Keratinocyte (primary cell): ENCODE measurements at places on chromosomes 5 and 9. TPM values are rescaled to one million over a fixed set of nuclear protein-coding genes. Genes with fewer than 3 reads are reported as not detected.
A peak's percentile ranks its signal among the peaks of the same experiment; 100 is the strongest.

BTNL9 gene
- polyA plus RNA-seq, result 0.07 to 0.14 TPM in 2 of 3 replicates, not detected in the other

PCDHB12 gene
- 0.03 TPM in 1 of 3 replicates, not detected in the others for polyA plus RNA-seq

HTR1A gene
- polyA plus RNA-seq, result not detected in 3 replicates

CYLC2 gene
- not detected in 3 replicates for polyA plus RNA-seq

GRCh38 chr9:88418715-88419540 lies 30.7 kb downstream of the SPIN1 start:
- DNase-seq, result no peak
- H3K36me3 ChIP-seq, result peaks cover 17% of the 10 kb centered on the region
- H3K4me1 ChIP-seq, result no peaks in the 10 kb centered on the region
- no peak overlapping the region for H3K4me3 ChIP-seq
- H3K27me3 ChIP-seq, result no peaks in the 10 kb centered on the region

DNA sequence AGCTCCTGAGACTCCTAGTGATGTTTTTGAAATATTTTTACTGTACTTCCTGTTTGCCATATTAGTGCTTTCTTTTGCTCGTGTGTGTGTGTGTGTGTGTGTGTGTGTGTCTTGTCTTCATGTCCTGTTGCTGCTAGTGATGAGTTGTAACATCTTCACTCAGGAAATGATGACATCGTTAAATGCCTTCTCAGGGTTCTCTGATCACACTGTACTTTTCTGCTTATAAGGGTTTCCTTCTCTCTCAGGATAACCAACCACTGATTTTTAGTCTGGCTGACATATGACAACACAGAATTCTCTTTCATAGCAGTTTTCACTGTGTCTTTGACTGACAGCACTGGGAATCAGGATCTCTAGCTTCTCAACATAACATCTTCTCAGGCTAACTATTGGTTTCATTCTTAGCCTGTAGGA lies 16.1 kb downstream of the SV2C start:
- H3K4me1 ChIP-seq, result no peaks in the 10 kb centered on the region
- no peak overlapping the region for H3K4me3 ChIP-seq
- H3K27ac ChIP-seq, result no peak overlapping the region
- DNase-seq, result no peak

DNA sequence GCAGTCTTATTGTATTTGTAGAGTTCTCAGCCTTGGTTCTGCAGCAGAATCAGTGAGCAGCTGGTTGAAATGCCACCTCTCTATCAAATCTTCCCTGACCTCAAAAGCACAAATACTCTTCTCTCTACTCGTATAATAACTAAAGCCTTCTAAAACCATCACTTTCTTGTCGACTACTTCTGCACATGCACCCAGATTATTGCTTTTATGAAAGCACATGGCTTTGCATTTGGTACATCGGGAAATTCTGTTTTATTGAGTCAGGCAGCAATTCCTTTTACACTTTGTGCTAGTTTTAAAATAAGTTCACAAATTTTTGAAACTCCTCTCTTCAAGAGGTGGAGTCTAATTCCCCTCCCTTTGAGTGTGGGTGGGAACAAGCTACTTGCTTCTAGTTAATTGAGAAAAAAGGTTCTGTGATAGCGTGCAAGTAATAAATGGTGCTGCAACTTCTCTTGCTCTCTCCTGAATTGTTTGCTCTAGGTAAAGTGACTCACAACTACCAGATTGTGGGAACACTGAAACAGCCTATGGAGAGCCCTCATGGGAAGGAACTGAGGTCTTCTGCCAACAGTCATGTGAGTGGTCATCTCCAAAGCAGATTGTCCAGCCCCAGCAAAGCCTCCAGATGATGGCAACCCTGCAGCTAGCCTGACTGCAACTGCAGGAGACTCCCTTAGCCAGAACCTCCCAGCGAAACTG lies 66.0 kb upstream of the TAF1L start:
- no peak for DNase-seq
- H3K27me3 ChIP-seq, result peaks cover 7% of the 10 kb centered on the region
- H3K36me3 ChIP-seq, result no peaks in the 10 kb centered on the region
- H3K4me3 ChIP-seq, result no peak overlapping the region
- H3K4me1 ChIP-seq, result peaks cover 7% of the 10 kb centered on the region

GRCh38 chr5:154260224-154260927 lies 69.8 kb downstream of the GALNT10 start:
- no peak overlapping the region for H3K27ac ChIP-seq
- no peak for DNase-seq
- no peak overlapping the region for H3K4me3 ChIP-seq
- H3K27me3 ChIP-seq, result no peaks in the 10 kb centered on the region
- no peaks in the 10 kb centered on the region for H3K36me3 ChIP-seq
- H3K4me1 ChIP-seq, result no peaks in the 10 kb centered on the region

DNA sequence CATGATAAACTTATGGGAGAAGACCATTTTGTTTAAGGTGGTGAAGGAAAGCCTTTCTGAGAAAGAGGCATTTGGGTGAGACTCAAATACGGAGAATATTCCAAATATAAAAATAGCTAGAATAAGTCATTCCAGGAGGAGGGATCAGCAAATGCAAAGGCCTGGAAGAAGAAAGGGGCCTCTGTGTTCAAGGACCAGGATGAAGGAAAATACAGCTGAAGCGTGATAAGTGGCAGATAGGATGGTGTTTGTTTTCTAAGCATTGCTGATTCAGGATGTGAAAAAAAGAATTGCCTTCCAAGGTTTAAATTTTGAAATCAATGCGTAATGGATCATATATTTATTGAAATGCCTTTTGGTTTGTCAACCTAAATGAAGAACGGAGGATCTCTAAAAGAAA lies 59.4 kb upstream of the CAST start:
- H3K27ac ChIP-seq, result no peak overlapping the region
- H3K4me3 ChIP-seq, result no peak overlapping the region
- no peaks in the 10 kb centered on the region for H3K27me3 ChIP-seq
- H3K4me1 ChIP-seq, result no peaks in the 10 kb centered on the region
- no peak for DNase-seq

DNA sequence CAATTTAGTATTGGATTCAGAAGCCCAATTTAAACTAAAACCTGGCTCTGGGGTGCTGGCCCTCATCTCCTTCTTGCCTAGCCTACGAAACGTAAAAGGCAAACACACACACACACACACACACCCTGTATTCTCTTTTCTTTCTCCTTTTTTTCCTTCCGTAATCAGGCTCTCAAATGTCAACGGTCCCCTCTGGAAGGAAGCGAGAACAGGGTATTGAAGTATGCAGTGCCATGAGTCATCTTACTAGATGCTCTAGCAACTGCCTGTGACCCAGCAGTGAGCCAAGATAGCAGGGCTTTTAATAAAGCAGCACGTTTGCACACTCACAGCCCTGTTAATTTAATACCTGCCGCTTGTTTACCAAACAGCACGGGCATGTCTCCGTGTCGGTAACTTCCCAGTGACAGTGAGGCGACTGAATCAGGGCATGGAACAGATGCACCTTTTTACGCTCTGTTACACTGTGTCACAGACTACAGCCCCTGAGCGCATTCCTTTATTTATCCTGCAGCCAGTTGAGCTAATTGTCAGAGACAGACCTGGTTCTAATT lies 243.8 kb downstream of the BNC2 start:
- no peaks in the 10 kb centered on the region for H3K4me1 ChIP-seq
- DNase-seq, result no peak
- no peaks in the 10 kb centered on the region for H3K27me3 ChIP-seq
- H3K4me3 ChIP-seq, result no peak overlapping the region
- H3K36me3 ChIP-seq, result no peaks in the 10 kb centered on the region

- no peak overlapping the region for H3K4me3 ChIP-seq
- no peaks in the 10 kb centered on the region for H3K4me1 ChIP-seq
- H3K36me3 ChIP-seq, result no peaks in the 10 kb centered on the region
These were observed 38.3 kb upstream of the ZFYVE16 start for GRCh38 chr5:80369521-80369920.

DNA sequence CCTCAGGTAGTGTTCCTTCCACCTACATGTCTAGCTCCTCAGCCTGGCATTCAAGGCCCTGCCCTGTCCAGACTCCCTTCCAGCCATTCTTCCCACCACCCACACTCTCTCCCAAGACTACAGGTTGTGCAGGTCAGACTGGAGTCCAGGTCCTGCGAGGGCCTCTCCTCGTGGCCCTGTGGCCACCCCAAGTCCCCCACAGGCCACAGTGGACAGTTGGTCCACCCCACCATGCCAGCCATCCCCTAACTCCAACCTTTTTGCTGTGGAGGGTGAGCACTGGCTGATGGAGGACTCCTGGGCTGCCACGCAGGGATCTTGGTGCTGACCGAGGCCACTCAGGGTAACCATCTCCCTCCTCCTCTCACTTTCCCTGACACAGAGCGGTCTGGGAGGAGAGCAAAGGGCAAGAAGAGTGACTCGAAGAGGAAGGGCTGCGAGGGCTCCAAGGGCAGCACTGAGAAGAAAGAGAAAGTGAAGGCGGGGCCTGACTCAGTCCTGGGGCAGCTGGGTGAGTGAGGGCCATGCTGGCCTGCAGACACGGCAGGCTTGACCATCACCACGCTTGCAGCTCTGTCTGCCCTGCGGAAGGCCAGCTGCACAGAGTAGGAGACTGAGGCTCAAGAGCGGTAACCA lies 51.0 kb downstream of the JADE2 start:
- DNase-seq, result no peak
- H3K27me3 ChIP-seq, result no peaks in the 10 kb centered on the region
- peaks cover 31% of the 10 kb centered on the region for H3K36me3 ChIP-seq
- no peak overlapping the region for H3K27ac ChIP-seq
- H3K4me3 ChIP-seq, result no peak overlapping the region

- no peak overlapping the region for H3K4me3 ChIP-seq
- no peaks in the 10 kb centered on the region for H3K36me3 ChIP-seq
- DNase-seq, result peak; percentile 86
- peaks cover 23% of the 10 kb centered on the region for H3K4me1 ChIP-seq
These were observed 9.8 kb downstream of the LURAP1L start for GRCh38 chr9:12784461-12785259.

GRCh38 chr5:152147286-152147685 lies 222.6 kb upstream of the GLRA1 start:
- no peaks in the 10 kb centered on the region for H3K4me1 ChIP-seq
- H3K27ac ChIP-seq, result no peak overlapping the region
- H3K4me3 ChIP-seq, result no peak overlapping the region
- no peaks in the 10 kb centered on the region for H3K36me3 ChIP-seq
- no peak for DNase-seq
- no peaks in the 10 kb centered on the region for H3K27me3 ChIP-seq

DNA sequence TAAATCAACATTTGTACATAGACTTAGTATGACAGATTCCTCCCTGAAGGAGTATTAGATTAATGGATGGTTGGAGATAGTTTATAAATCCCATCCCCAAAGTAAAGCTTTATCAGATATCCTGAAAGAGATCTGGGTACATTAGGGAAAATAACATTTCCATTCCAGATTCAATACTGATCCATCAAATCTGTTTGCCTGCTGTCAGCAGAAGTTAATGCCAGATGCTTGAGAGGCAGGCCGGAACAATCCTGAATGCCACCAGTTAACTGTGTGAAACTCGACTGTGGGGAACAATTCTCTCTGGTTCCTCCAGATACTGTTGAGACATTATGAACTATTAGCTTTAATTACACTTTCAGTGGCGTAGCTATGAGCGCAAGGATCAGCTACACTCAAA lies 1166.8 kb downstream of the MAT2B start:
- H3K4me1 ChIP-seq, result no peaks in the 10 kb centered on the region
- no peak for DNase-seq
- H3K36me3 ChIP-seq, result no peaks in the 10 kb centered on the region
- H3K27ac ChIP-seq, result no peak overlapping the region
- H3K4me3 ChIP-seq, result no peak overlapping the region

- H3K27me3 ChIP-seq, result peaks cover 3% of the 10 kb centered on the region
- H3K4me1 ChIP-seq, result no peaks in the 10 kb centered on the region
- no peaks in the 10 kb centered on the region for H3K36me3 ChIP-seq
- DNase-seq, result no peak
These were observed 75.5 kb upstream of the PRRC1 start for GRCh38 chr5:127441799-127442484.

DNA sequence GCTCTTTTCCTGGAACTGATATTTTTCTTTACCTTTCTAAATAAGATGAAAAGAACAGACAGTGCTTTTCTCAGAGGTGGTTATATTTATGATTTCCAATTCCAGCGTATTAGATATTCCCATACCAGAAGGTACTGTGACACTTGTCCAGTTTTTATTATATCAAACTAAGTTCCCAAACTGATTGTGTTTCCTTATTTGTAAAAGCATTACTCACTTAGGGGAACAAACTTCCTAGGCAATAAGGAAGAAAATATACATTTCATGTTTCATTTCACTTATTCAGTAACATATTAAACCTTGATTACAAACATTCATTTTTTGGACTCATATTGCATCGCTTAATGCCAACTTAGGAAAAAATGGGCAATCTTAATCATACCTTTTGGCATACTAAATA lies 1480.0 kb upstream of the NUDT12 start:
- no peak for DNase-seq
- H3K4me3 ChIP-seq, result no peak overlapping the region
- no peaks in the 10 kb centered on the region for H3K4me1 ChIP-seq
- H3K27me3 ChIP-seq, result no peaks in the 10 kb centered on the region

DNA sequence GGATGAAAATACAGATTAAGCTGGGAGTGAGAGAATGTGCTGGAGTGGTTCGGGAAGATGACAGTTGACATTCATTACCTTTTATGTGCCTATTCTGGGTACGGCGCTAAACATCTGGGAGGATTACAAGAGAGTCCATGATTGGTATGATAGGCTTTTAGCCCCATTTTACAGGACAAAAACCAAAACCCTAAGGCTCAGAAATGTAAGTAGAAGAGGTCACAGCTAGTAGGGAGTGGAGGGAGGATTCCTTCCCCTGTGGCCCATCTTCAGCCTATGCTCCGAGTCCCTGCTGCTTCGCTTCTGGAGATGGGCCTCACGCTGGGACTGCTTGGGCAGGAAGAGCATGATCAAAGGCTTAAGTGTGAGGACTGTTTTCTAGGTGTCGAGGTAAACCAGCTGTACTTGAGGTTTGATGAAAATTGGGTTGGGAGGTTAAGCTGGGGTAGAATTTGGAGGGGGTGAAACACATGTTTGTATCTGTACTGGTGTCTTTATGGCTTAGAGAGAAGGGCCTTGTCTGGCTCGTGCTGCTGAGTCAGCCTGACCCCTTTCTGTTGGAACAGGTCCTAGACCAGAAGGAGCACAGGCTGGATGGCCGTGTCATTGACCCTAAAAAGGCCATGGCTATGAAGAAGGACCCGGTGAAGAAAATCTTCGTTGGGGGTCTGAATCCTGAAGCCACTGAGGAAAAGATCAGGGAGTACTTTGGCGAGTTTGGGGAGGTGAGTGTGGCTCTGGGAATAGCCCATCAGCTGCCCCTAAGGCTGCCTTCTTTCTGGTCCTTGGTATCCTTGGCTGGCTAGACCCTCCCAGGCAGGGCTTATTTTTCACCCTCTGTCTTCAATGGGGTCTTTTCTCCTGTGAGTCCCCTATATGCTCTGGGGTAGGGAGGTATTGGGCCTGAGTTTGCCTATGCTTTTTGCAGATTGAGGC lies 2.1 kb downstream of the HNRNPAB start:
- H3K27ac ChIP-seq, result peak overlapping the region; percentile 37
- H3K4me3 ChIP-seq, result peak overlapping the region; percentile 80
- peaks cover 19% of the 10 kb centered on the region for H3K4me1 ChIP-seq
- no peaks in the 10 kb centered on the region for H3K27me3 ChIP-seq

GRCh38 chr5:1386274-1386717 lies 41.4 kb upstream of the CLPTM1L start:
- H3K27ac ChIP-seq, result no peak overlapping the region
- peaks cover 7% of the 10 kb centered on the region for H3K4me1 ChIP-seq
- H3K4me3 ChIP-seq, result peak overlapping the region; percentile 52
- DNase-seq, result no peak
- peaks cover 22% of the 10 kb centered on the region for H3K27me3 ChIP-seq
